Left renal cortex interstitium (tissue), 4 donors: ENCODE measurements at places on chromosomes 12 and 14.

GRCh38 chr14:67926821-67927220 lies 107.2 kb downstream of the RAD51B start:
- no peak for DNase-seq

DNA sequence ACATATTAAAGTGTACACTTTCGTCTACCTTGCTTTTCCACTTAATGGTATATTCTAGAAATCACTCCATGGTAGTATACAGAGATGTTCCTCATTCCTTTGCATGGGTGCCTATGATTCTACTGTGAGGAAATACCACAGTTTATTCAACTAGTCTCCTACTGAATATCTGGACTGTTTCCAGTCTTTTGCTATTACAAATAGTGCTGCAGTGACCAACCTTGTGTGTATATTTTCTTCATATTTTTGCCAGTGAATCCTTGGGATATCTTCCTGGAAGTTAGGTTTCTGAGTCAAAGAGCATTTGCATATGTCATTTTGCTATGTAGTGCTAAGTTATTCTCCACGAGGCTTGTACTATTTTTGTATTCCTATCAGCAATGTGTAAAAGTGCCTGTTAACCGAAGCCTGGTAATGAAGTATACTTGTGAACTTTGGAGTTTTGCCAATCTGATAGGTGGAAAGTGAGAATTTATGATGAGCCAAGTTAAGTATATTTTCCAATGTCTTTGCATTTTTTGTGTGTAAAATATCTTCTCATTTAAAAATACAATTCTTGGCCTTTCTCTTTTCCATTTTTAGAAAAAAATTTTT lies 31.3 kb upstream of the TMEM263 start:
- DNase-seq, result no peak

DNA sequence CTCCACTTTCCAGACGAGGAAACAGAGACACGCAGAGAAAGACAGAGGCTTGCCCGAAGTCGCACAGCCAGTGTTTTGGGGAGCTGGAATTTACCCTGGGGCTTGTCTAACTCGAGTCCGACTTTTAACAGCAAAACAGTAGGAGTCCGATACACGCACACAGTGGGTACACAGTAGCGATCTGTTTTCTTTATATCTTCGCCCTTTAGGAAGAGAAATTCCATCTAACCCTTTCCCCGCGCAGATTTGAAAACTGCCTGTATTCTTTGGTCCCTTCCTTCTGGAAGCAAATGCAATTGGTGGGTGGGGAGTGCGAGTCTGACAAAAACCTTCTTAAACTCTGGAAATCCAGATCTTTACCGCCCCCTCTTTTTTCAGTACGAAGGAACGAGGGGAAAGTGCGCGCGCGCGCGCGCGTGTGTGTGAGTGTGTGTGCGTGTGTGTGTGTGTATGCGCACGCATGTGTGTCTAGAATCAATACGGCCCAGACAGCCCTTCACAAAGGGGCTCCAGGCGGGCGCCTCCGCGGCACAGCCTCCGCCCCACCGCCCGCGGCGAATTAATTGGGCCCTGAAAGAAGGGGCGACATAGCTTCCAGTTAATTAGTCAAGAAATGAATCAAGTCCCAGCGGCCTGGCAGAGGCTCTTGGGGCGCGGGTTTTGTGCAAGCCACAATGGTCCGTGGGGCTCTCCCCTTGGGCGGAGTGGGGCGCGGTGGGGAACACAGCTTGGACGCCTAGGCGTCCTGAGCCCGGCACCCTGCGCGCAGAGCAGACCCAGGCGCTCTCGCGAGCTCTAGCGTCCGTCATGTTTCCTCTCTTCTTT lies 14.0 kb upstream of the TBX3 start:
- no peak for DNase-seq

DNA sequence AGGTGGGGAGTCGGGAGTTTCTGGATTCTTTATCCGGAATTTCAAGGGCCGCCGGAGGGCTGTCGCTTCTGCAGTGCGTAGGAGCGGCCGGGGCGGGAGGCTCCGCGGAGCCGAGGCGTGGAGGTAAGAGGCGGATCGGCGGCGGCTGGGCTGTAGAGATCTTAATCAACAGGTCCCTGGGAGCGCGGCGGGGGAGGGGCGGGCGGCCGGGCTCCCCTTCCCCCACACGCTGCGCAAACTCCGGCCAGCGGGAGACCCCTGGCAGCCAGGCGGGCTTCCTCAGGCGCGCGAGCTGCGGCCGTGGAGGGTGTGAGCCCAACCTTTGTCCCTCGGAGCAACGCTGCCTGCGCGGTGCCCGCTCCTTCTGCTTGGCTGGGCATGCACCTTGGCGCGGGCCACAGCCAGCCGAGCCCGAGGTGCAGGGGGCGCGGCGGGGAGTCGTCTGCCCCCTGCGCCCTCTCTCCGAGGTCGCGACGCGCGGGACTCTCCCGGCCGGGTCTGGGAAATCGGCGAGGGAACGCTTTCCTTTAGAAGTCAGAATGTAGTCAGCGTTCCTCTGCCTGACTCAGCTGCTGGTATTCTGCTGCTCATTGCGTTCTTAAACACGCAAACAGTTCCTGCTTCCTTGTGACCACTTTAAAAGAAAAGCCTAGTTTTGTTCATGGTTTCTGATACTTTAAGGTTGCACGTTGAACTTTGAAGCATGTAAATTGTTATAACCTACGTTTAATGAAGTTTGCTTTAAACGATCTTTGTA lies at the start of gene PALS1:
Gene PALS1, plus strand, starts transcription at position 25 of the 757 bp plus-strand sequence. CDS start 37,736 bp downstream, outside the sequence.
- peak; percentile 78 for DNase-seq

DNA sequence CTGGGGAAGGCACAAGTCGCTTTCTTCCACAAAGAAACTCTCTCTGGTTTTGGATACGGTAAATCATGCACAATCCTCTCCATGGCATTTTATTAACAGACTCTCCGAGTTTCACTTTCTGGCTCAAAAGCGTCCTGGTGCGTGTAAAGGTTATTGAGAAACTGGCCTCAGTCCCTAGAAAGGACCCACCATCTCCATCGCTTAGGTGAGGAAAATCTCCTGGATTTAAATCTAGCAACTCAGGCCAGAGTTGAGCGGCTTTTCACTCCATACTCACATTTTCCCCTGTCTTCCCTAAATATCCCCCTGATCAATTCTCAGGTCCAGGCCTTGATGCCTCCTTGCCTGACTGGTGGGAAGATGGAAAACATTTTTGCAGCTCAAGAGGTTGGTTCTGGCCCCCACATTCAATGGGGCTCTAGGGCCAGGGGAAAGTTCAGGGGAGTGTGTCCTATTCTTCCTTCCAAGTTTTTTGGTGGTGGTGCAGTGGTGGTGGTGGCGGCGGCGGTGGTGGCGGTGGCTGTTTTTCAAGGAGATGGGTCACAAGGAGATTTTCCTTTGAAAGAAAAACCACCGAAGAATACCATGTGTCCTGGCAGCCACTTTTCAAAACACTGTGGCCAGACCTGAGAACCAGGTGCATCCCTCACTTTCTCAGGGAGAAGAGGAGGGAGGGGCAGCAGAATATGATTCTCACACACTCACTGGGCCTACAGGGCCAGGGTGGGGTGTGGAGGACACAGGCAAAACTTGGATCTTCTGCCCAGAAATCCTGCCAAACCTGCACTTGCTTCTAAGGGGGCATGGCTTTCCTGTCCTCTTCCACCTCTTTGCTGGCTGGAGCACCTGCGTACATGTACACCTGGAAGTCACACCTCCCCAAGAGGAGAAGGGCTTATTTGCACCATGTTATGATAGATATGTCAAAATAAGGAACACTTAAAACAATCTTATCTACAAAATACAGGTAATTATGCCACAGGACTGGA lies 46.7 kb upstream of the PNMA1 start:
- no peak for DNase-seq

DNA sequence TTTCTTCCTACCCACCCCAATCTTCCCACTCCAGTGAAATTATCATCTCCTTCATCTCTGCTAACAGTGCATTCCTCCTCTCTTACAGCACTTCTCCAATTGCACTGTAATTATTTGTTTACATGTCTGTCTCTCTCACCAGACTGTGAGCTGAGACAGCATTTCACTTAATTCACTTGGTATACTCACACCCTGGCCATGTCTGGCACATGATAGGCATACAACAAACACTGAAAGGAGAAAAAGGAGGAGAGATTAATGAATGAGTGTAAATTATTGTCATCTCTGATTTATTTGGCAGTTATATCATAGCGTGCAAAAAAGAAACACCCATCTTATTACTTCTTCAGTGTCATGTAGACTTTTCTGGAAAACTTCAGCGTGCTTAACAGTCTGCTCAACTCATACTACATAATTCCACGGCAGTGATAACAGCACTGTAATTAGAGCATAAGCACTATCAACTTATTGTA lies 452.3 kb downstream of the ADAMTS20 start:
- no peak for DNase-seq

- DNase-seq, result no peak
Measured at GRCh38 chr12:124777399-124778372, 86.0 kb downstream of the SCARB1 start.

DNA sequence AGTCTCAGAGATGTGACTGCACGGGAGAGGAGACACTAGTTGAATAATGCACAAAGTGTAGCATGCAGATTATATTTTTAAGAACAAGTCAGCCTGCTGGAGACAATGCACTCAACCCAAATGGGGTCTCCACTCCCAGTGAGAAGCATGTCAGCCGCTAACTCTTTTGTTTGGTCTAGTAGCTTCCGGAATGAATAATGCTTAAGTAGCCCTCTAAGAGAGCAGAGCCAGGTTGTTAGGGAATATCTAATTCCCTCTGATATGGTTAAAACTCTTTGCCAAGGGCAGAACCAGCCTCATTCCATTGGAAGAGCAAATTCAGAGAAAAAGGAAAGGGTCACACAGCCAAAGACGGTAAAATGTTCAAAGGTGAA lies 80.4 kb downstream of the DAD1 start:
- DNase-seq, result no peak

DNA sequence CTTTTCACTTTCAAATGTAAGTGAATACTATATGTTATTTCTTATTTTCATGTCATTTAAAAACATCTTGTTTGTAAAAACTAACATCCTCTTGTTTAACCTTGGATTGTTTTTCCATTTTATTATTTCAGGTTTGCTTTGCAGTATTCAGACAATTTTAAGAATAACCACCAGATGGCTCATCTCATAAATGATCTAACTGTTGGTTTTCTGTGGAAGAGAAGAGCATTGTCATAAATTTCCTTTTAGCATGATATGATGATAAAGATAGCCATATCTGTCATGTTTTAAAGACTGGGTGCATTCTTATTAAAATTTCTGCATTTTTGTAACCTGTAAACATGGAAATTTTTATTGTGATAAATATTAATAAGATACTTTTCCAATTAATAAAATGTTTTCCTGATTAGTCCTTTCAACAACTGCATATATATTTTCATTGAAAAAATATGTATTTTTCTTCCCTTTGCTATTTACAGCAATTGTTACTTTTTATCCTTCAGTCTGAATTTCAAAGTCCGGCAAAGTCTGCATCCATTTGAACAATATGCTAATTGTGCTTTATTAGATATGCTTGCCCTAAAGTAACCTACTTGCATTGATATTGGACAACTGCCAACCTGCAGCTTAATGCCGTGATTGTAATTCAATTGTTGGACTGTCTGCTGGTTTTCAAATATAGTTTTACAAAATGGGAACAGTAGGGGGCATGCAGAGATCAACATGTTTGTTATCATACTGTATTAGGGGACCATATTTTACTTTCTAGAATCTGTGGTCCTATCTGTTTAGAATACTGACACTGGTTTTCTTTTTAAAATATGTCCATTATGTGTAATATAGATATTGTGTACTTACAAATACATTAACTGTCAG lies 163.4 kb downstream of the GARIN6 start:
- DNase-seq, result no peak

- no peak for DNase-seq
Measured at GRCh38 chr12:26678697-26679660, 154.0 kb downstream of the ITPR2 start.
